ENCODE measurements at places on chromosomes 7 and 10.

DNA sequence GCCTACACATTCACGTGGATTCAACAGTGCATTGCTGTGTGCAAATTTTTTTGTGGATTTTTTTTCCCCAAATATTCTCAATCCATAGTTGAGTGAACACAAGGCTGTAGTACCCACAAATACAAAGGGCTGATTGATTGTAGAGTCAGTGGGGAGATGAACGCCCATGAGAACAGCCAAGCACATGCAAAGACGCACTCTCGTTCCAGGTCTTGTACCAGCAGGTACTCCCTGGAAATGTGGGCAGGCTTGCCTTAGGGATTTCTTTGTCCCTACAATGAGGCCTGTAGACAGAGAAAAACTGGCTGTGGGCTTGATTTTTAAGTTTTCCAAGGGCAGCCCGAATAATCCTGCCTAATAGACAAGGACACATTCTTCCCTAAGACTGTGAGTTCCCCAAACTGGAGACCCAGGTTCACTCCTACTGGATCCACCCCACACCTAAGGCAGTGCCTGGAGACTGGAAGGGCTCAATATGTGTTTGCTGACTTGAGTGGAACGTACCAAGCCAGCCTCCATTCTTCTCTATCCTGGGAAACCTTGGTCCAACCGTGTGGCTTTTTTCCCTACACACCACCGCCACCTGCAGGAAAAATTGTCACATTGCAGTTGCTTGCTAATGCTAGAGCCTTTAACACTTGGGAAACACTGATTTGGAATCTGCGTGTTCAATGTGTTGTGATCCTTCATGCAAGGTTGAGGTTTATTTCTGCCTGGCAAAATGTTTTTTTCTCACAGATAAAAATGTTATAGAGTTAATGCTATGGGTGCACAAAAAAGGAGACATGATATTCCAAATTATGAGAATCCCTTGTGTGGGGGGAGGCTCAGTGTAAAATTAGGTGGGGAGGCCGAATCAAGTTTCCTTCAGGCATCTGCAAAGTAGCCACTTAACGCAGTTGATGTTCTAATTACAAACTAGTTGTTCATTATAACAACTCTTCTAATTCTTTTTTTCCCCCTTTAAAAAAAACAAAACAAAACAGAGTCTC, 49.3 kb downstream of the PPP1R17 start:
- DNase-seq, result no peak

- DNase-seq, result no peak
Measured at GRCh38 chr10:31192475-31192874, 126.5 kb upstream of the ZEB1 start.

DNA sequence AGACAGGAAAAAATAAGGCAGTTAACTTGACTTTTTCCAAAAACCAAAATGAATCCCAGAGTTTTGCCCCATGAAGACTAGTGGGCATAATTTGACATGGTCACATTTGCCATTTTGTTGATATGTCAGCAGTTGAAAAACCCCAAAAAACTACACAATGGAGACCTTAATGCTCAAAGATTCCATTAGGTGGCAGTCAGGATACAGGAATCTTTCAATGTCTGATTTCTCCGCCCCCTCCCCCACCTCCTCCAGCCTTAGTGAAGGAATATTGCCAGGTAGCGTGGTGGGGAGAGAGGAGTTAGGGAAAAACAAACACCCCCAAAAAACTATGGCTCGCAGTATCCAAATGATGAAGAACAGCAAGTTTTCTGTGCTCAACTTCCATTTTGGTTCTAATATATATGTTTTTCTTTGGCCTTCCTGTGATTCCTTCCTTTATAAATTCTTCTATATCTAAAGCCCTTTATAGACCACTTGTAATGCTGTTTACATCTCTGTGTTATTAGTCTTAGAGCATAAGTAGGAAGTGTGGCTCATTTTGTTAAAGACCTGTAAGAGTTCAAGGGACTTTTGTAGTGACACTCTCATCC, 6.7 kb upstream of the SMNDC1 start:
- peak; percentile 31 for DNase-seq

DNA sequence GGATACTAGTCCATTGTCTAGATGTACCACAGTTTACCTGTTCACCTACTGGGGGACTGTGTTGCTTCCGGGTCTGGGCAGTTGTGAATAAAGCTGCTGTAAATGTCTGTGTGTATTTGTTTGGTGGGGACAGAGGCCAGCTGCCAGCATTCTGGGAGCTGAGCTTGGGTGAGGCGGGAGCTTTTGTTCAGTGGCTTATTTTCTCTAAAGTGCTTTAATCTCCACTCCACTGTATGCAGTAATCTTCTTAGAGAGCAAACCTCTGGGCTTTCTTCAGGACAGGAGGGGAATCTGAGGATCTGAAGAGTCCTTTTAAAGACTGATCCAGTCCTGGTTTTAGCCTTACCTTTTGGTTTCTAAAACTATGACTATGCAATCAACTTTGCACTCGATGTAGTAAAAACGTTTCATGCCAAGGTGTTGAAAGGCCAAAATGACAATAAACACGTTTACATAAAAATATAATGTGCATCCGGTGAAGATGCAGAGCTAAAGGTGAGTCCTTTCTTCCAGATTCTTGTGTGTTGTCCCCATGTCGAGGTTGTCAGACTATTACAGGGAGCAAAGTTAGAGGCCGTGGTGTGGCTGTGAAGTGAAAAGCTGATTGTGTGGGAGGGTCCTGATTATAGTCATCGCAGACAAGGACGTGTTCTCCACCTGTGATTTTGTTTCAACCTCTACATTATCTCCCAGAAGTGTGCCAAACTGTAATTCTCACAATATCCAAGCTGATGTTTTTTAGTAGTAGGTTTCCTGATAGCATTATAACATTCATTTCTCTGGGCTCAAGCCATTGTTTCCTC, 279.8 kb downstream of the CAMK1D start:
- DNase-seq, result no peak

DNA sequence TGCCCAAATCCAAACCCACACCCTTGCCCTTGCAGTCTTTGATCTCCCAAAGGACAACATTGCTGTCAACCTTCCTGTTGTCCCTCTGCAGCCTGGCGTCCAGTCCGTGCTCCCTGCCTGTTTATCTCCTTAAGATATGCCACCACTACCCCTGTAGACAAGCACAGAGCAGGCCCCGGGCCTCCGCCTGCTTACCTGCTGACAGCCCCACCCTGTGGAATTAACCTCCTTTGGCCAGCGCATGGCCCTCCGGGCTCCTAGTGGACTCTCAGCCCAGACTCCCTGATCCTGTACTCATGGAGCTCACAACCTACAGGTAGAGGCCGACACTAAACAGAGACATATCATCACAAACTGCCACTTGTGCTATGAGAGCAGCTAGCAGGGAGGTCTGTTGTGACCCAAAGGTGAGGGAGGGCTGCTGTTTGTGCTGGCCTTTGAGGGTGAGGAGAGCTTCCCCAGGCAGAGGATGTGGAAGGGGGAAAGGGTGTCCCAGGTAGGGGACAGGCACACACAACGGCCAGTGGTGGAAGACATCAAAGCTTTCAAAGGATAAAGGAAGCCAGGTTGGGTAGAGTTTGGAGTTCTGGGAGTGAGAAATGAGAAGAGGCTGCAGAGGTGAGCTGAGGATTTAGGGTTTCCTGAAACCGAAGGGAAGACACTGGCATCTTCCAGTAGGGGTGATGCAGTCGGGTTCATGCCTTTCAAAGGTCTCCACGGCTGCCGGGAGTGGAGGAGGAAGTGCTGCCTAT, 174.5 kb upstream of the ZMIZ1 start:
- no peak for DNase-seq
